Globus pallidus (tissue), 1 donor: ENCODE measurements at places on chromosomes 4 and X.
A peak's percentile ranks its signal among the peaks of the same experiment; 100 is the strongest.

- no peak for DNase-seq
Observed at GRCh38 chrX:16711893-16712547, 449 bp downstream of the CTPS2 start.

DNA sequence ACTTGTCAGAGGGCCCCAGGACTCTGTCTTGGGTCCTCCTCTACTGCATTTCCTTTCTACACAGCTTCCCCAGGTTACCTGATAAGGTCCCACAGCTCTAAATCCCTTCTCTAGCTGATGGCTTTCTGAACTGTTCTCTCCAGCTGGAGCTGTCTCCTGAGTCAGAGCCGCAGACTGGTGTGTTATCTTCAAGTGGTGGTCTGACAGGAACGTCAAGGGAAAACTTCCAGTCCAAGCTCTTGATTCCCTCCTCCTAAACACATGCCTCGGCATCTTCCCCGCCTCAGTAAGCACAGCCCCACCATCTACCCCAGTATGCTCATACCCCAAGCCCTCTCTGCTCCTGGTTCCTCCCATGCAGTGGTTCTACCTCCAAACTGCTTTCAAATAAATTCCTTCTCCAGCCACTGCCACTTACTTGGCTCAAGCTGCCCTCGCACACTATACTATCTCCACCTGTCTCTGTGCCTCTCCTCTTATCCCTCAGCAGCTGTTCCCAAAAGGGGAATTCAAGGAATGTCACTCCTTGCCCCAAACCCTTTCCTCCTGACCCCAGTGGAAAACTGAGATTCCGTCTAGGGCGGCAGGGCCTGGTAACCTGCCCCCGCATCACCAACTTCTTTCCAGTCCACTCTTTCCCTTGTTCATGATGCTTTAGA, 17.2 kb upstream of the CENPU start:
- no peak for DNase-seq

GRCh38 chr4:61882381-61882780, 682.3 kb downstream of the ADGRL3 start:
- no peak for DNase-seq

DNA sequence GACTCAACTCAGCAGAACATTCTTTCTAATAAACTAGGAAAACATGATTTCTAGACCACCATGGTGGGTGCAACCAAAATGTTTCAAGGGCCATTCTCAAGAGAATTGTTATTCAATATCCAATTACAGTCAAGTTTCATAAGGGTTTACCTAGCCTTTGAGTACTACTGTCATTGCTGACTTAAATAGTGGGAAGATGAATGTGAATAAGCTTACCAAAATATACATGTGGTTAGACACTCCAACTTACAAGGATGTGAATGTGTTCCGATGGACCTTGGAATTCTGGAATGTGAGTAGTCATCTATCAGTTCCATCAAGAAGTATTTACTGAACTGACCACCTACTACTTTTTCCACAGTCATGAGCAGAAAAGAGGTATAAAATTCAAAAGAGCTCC, 16.9 kb downstream of the SH3RF1 start:
- DNase-seq, result no peak

GRCh38 chrX:47568656-47569295, 7.8 kb downstream of the ARAF start:
- DNase-seq, result no peak

GRCh38 chr4:6663596-6664393, 23.3 kb downstream of the MRFAP1 start:
- no peak for DNase-seq

GRCh38 chrX:5708251-5708650, 520.4 kb downstream of the NLGN4X start:
- no peak for DNase-seq

- no peak for DNase-seq
Observed at GRCh38 chrX:150871341-150871811, 27.1 kb downstream of the CD99L2 start.

GRCh38 chr4:105350859-105351490, 122.9 kb downstream of the PPA2 start:
- no peak for DNase-seq

DNA sequence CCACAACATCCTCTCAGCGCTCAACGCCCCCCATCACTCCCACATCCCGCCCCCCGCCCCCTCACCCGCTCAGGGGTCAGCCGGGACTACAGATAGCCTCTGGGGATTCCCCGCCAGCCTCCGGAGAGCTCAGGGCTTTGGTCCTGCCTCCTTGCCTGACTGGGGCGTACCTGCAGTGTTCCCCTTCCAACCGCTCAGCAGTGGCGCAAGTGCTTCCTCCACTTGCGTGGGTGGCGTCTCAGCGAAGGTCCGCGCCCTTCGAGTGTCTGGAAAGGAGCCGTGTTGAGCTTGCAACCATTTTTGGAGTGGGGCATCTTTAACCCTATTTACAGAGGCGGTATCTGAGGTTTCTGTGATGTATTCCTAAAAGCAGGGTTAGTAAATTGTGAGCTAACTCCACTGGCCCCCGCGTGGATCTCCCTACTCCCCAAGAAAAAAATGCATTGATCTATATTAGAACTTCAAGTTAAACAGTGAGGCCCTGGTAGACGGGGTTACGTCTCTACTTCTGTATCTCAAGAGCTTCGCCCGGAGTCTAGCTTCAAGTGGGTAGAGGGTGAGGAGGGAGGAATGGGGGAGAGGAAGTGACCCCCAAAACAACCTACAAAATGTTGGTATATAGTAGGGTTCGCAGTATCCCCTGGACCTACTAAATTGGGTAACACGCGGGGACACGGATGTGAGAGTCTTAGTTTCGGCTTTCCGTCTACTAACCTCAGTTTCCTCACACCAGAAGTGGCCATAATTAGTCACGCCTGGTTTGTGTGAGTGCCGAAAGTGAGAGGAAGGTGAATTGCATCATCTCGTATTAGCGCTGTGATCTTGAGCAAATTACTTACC, 16.1 kb downstream of the NKX3-2 start:
- no peak for DNase-seq

GRCh38 chr4:128471576-128471975, 184.0 kb upstream of the PGRMC2 start:
- no peak for DNase-seq

GRCh38 chr4:25624616-25625015, 31.0 kb upstream of the SLC34A2 start:
- DNase-seq, result no peak

DNA sequence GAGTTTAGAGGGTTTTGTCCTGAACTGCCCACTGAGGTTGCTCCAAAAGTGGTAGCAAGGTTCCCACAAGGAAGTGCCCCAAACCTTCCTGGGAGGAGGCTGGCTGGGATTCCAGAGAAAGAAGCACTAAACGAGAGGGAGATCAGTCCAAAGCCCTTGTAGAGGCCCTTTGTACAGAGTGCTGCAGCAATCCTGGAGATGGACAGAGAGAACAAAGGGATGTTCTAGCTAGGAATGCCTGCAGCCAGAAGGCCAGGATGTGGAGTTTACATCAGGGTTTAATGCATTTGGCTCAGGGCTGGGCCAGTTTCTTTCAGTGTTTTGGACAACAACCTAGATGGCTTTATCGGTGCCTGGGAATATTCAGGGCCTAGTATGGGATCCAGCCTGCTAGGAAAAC, 2155.1 kb upstream of the AGA start:
- no peak for DNase-seq

GRCh38 chr4:39484582-39485272, 25.9 kb downstream of the LIAS start:
- DNase-seq, result no peak

- no peak for DNase-seq
Observed at GRCh38 chr4:148944839-148945219, 502.6 kb upstream of the NR3C2 start.

GRCh38 chr4:137754652-137755471, 222.6 kb upstream of the PCDH18 start:
- no peak for DNase-seq

DNA sequence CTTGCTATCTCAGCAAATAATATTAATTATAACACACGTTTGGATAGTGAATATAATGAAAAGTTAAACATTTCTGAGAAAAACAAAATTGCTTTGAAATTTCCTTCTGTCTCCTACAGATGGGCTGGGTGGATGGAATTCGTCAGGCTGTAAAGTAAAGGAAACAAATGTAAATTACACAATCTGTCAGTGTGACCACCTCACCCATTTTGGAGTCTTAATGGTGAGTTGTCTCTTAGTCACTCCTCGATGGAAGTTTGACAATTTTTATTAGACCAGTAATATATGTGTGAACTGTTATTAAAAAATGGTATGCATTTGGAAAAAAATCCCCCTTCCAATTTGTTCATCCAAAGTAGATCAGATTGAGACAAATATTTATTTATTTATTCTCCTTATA, 92.5 kb upstream of the BRS3 start:
- DNase-seq, result no peak

GRCh38 chr4:7332216-7333023, 102.3 kb downstream of the PSAPL1 start:
- no peak for DNase-seq

- no peak for DNase-seq
Observed at GRCh38 chr4:33262824-33263223, 2542.7 kb downstream of the PCDH7 start.

DNA sequence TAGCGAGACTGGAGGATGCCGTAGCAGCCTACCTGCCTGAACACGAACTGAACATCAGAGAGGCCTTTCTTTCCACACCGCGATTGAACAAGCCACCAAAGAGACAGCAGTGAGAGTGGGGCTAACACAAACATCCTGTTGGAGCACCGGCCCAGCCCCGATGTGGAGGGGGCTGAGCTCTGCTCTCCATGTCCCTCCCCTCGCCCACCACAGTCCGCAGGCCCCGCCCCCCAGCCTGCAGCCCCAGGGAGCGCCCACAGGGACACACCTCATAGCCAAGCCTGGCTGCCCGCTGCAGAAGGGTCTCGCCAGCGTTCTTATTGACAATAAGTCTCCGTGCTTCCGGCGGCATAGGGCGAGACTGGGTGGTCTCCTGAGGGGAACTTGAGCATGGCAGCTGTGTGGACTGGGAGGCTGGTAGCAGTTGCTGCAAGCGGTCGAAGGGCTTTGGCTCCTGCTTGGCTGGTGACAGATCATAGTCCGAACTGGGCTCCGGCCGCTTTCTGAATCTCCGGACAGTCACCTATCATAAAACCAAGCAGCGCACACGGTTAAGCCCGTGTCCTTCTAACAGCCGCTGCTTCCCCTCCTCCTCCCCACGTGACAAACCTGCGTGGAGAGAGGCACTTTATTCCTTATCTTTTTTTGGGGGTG, 35.8 kb downstream of the BCOR start:
- no peak for DNase-seq

- no peak for DNase-seq
Observed at GRCh38 chr4:86938771-86939520, 4.1 kb downstream of the AFF1 start.

DNA sequence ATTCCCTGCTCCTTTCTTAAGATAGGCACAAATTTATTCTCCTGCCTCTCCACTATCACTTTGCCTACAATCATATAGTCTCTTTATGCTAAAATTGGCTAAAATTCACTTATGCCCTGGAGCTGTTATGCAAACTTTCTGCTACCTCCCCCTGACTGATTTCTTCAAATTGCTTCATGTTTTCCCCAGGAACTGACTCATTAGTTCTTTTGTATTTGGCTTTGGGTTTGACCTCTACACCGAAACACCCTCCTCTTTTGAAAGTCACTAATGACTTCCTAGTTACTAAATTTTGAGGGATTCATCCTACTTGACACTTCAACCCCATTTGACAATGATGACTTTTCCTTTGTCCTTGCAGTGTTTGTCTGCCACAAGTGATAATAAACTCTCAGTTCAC, 222.6 kb downstream of the NDST4 start:
- no peak for DNase-seq

DNA sequence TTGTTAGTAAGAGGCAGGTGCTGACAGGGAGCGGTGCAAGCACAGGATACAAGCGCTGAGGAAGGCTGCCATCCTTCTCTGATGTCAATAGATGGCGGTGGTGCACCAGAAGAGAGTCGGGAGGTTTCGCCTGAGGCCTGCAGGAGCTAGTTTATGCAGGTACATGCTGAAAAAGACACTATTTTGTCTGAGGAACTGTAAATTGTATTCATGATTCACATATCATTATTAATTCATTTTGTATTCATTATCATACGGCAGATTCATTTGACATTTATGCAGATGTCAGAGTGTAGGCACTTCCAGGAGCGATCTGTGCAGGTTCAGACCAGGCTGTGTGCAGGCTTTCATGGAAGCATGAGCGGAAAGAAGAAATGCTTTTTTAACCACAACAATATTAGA, 824.0 kb downstream of the STIM2 start:
- peak; percentile 65 for DNase-seq

DNA sequence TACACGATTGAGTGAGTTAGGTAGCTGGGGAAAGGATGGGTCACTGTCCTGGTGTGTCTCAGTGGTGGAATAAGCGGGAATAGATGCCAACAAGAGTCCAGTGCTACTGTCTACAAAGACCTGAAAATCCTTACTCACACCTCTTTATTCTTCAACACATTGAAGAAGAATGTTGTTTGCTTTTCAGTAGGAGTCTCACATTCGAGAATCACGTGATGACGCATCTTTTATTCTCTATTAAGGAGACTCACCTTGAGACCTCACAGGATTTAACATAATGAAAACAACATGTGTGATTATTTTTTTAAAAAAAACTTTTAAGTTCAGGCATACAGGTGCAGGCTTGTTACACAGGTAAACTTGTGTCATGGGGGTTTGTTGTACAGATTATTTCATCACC, 75.2 kb downstream of the CD38 start:
- DNase-seq, result no peak

DNA sequence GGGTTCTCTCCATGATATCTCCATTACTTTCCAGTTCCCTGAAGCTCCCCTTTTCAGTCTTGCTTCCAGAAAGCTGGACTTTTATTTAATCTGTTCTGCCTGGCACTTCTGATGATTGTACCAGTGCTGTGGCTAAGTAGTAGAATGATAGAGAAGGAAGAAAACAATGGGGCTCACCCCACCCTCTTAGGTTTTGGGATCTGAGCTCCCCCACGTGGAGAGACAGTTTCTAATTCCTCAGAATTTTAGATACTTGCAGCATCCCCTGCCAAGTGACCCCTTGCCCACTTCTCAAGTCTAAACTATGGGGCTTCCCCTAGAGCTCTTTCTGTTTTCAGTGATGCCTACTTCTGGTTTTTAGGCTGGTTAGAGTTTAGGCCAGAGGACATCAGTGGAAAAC, 73.9 kb downstream of the GC start:
- no peak for DNase-seq

DNA sequence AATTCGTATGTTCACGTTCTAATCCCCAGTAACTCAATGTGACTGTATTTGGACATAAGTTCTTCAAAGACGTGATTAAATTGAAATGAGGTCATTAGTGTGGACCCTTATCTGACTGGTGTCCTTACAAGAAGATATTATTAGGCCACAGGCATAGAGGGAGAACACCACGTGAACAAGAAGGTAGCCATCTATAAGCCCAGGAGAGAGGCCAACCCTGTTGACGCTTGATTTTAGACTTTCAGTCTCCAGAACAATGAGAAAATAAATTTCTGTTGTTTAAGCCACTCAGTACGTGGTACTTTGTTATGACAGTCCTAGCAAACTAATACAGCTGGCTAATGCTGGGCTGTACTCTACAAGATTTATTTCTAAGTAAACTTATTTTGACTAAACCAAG, 1.5 kb upstream of the EIF1AX start:
- no peak for DNase-seq

- no peak for DNase-seq
Observed at GRCh38 chr4:110540982-110541451, 65.1 kb downstream of the ENPEP start.

- DNase-seq, result no peak
Observed at GRCh38 chr4:142413485-142413884, 432.6 kb downstream of the INPP4B start.
